ENCODE measurements at places on chromosomes 11 and 22.

DNA sequence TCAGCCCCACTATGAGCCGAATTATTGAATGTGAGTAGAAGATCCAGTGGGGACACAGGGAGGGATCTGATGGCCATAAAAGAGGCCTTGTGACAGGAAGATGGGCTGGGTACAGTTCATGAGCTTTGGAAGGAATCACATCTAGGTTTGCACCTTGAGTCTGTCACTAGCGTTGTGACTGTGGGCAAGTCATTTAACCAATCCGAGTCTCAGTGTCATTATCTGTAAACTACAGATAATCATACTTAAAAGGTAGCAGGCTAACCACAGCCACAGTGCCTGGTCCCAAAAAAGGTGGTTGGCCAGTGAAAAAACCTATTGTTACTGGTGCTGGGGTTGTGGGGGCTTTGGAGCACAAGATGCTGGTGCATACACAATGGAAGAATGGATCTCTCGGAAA lies 3.8 kb downstream of the HEPN1 start:
- no peak for DNase-seq

- no peak for DNase-seq
Observed at GRCh38 chr11:84117394-84117793, 831.2 kb upstream of the CCDC90B start.

GRCh38 chr11:12329797-12330196 lies 47.6 kb upstream of the PARVA start:
- no peak for DNase-seq

DNA sequence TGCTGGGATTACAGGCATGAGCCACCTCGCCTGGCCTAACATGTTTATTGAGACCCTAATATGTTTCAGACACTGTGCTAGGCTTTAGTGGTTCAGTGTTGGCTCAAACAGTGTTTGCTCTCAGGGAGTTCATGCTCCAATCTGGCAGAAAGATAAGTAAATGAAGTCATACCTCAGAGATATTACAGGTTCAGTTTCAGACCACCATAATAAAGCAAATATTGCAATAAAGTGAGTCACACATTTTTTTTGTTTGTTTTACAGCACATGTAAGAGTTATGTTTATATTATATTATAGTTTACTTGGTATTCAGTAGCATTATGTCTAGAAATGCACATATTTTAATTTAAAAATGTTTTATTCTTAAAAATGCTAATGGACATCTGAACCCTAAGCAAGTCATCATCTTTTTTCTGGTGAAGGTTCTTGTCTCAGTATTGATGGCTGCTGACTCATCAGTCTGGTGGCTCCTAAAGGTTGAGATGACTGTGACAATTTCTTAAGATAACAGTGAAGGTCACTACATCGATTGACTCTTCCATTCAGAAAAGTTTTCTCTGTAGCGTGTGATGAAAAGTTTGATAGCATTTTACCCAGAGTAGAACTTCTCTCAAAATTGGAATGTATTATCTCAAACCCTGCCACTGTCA lies 243.0 kb upstream of the ANO5 start:
- no peak for DNase-seq

DNA sequence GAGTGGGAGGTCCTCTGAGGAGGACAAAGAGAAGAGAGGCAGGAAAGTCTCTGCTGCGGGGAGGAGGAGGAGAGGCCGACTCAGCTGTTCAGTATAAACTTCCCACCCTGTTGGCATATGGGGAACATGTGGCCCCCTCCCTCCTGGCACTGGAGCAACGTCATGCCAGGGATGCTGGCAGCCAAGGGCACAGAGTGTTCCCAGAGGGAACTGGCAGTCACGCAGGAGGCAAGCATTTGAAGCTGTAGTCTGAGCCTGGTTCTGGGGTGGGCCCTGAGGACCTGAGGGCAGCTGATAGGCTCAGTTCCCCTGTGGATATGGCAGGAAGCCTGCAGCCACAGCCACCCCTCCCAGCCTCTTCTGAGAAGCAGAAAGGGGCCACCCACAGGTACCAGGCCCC lies 67.1 kb upstream of the TSPAN18 start:
- DNase-seq = no peak

DNA sequence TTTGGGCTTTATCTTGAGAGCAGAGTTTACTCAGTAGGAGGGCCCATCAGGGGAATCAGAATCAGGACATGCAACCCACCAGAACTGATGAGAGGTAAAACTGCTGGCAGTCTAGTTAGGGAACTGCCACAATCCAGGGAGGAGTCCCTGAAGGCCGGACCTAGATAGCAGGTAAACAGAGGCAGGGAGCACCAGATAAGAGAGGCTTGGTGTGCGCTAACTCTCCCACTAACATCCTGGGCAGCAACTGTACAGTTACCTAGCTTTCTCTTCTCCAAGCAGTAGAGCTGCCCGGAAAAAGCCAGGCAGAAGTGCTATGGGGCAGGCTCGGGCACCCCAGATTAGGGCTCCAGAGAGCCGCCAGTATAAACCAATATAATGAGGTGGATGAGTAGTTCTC lies 865 bp upstream of the AMOTL1 start:
- no peak for DNase-seq

- DNase-seq = no peak
Observed at GRCh38 chr11:110505528-110506284, 76.0 kb downstream of the FDX1 start.

- DNase-seq = no peak
Observed at GRCh38 chr22:21974058-21974649, 8.4 kb downstream of the TOP3B start.

GRCh38 chr11:128621601-128622501 lies 34.5 kb upstream of the ETS1 start:
- DNase-seq = no peak

DNA sequence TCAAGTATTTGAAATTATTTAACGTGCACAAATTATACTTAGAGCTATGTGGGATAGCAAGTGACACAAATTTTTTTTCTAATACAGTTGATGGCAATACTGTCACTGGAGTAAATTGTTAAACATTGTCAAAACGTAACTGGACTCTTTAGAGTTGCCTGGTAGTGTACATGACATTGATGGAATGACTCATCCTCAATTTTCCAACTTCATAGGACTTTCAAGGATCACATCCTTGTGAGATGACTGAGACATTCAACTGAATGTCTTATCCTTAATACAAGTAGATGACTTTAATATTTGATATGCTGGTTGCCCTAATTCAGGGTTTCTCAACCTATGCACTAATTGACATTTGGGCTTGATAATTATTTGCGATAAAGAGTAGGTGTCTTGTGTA lies 310.0 kb downstream of the SWAP70 start:
- DNase-seq = no peak

GRCh38 chr22:46416891-46417580 lies 81.5 kb downstream of the TRMU start:
- DNase-seq = no peak

DNA sequence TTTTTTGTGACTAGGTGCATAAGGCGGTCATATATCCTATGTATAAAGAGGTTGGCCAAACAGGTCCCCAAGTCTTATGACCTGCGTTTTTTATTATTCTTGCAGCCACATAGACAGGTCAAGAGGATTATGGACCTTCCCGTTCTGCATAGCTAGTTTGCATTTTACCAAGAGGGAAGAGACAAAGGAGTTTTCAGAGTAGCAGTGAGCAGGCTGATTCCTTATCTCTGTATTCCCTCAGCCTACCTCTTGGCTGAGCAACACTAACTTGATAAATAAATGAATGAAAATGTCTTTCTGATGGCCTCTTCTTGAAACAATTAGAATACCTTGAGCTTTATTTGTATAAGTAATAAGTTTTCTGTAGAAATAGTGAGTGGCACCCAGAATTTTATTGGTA lies 180.5 kb downstream of the WNT11 start:
- no peak for DNase-seq

DNA sequence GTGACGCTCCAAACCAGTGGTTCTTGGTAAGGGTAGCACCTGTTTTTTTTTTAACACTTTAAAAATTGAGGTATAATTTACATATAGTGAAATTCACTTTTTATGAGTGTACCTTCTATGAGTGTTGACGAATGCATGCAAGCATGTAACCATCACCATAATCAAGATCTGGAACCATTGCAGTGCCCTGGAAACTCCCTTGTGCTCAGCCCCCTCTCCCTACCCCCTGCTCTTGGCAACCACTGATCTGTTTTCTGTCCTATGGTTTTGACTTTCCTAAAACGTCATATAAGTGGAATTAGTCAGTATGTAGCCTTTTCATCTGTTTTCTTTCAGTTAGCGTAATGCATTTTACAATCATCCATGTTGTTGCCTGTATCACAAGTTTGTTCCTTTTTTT lies 212.2 kb downstream of the GRIK4 start:
- no peak for DNase-seq

DNA sequence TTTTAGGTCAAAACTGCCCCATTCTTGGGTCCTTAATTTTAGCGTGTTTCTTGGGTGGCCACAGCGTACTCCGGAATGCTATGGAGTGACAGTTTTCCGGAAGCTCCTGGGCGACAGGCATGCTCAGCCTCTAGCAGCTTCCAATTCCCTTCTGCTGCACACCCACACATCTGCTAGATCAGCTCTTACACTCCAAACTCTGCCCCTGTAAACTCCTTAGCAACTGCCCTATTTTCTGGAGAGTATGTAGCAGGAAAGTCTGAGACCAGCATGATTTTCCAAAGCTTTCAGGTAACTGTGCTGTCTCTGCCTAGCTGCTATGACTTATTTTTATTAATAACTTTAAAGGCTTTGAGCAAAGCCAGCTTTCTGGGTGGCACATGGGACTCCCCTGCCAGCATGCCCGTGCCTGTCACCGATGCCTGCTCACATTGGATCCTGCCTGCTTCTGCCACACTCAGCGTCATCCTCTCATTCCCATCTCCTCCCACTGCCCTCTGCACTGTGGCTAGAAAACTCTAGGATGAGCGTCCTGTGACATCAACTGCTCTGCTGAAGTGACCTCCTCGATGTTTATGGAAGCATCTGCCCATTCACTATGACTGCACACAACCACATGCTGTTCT lies 17.3 kb downstream of the TOLLIP start:
- DNase-seq = no peak

DNA sequence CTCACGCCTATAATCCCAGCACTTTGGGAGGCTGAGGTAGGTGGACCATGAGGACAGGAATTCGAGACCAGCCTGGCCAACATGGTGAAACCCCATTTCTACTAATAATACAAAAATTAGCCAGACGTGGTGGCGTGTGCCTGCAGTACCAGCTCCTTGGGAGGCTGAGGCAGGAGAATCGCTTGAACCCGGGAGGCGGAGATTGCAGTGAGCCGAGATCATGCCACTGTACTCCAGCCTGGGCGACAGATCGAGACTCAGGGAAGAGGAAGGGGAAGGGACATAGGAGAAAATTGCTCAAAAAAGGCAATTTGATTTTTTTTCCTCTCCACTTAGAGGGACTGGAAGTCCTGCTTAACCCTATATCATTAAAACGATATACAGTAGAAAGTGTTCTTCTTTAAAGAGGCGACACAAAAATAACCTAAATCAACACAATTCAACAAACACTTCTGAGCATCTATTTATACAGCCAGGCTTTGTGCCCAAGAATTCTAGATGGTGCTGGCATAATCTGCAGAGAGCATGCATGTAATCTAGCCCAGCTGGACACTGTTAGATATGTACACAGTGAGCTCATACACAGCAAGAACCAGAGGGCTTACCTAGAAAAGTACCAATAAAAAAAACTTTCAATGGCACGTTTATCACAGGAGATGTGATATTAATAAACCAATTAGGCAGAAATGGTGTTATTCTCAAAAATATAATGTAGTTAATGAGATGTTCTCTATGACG lies 20.9 kb upstream of the DENND5A start:
- no peak for DNase-seq

Data from omental fat pad (tissue), 4 donors.